ENCODE measurements at places on chromosomes 7 and 10.

GRCh38 chr7:41544241-41544640, 158.6 kb downstream of the INHBA start:
- no peak for DNase-seq

- no peak for DNase-seq
These were observed 17.6 kb downstream of the ITGB8 start for GRCh38 chr7:20348125-20348807.

DNA sequence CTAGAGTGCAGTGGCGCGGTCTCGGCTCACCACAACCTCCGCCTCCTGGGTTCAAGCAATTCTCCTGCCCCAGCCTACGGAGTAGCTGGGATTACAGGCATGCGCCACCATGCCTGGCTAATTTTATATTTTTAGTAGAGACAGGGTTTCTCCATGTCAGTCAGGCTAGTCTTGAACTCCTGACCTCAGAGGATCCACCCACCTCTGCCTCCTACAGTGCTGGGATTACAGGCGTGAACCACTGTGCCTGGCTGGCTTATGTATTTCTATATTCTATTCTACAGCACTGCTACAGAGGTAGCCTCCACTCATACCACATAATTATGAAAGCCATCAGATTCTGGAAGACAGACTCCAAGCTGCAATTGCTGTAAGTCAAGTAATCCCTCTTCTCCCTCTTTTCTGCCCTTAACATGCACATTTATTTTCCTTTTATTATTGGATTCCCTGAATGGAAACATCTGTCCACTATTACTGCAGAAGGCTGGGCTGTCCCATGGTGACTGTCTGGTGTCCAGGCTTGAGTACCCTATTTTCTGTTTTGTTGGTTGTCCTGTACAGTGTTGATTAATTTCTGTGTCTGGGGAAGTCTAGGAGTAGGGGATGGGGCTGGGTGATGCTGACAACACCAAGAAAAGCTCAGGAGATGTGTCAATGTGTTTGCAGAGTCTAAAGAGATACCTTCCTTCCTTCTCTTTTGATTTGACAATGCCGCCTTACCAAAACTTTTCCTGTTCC, 5.8 kb upstream of the ZNF487 start:
- DNase-seq: no peak

- no peak for DNase-seq
These were observed 178.5 kb downstream of the ARID5B start for GRCh38 chr10:62079885-62080559.

DNA sequence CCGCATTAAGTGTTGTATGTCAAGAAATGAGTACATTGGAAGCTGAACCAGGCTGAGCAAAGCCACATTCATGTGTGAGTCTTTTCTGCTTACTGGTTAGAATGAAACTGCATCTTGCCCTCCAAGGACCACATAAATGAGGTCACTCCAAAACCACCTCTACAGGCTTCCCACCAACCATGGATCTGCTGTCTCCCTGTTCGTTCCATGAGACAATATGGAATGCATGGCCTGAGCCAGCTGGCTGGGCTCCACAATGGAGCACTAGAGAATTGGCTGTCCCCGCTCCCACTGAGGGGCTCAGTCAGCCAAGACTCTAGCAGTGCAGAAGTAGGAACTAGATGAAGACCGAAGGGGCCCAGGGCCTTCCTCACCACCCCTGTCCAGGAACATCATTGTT, 120.8 kb downstream of the TNS3 start:
- no peak for DNase-seq

DNA sequence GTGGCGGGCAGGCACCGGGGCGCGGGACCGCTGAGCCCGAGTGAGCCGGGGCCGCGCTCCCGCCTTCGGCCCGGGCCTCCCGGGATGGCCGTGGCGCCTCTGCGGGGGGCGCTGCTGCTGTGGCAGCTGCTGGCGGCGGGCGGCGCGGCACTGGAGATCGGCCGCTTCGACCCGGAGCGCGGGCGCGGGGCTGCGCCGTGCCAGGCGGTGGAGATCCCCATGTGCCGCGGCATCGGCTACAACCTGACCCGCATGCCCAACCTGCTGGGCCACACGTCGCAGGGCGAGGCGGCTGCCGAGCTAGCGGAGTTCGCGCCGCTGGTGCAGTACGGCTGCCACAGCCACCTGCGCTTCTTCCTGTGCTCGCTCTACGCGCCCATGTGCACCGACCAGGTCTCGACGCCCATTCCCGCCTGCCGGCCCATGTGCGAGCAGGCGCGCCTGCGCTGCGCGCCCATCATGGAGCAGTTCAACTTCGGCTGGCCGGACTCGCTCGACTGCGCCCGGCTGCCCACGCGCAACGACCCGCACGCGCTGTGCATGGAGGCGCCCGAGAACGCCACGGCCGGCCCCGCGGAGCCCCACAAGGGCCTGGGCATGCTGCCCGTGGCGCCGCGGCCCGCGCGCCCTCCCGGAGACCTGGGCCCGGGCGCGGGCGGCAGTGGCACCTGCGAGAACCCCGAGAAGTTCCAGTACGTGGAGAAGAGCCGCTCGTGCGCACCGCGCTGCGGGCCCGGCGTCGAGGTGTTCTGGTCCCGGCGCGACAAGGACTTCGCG, 534 bp downstream of the FZD9 start:
- no peak for DNase-seq

DNA sequence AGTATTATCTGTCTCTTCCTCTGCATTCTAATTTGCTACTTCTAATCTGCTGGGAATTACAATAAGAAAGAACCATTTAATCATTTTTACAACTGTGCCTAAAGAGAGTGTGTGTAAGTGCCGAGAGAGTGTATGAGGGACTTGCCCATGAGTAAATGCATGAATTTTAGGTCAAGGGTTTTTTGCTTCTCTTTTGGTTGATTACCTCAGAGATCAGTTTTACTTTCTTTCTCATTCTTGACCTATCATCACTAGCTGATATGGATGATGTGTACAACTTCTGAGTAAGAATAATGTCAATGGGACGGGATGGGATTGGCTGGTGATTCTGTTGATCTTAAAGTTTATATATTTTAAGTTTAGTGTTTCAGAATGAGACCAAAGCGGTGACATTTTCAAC, 47.8 kb downstream of the IKZF1 start:
- peak; percentile 44 for DNase-seq

- no peak for DNase-seq
These were observed 201.1 kb upstream of the HDAC9 start for GRCh38 chr7:18294411-18294810.

Data from bone marrow (tissue), 2 donors.